ENCODE measurements at places on chromosomes 3 and 15. TPM values are rescaled to one million over a fixed set of nuclear protein-coding genes. Genes with fewer than 3 reads are reported as not detected.

GRCh38 chr3:129182390-129183185 is 1.1 kb downstream of the CNBP start:
- peak; percentile 15 for DNase-seq

SERPINI2 gene
- not detected for total RNA-seq

CHCHD6 gene
- 33.0 TPM for total RNA-seq

GRCh38 chr15:66996094-66996493 is 69.3 kb upstream of the SMAD3 start:
- DNase-seq = no peak

MOBP gene
- total RNA-seq = not detected

ITIH1 gene
- total RNA-seq = not detected

TICRR gene
- 18.4 TPM for total RNA-seq

Data from PC-3 (cell line).